ENCODE measurements at places on chromosomes 7 and 10.

DNA sequence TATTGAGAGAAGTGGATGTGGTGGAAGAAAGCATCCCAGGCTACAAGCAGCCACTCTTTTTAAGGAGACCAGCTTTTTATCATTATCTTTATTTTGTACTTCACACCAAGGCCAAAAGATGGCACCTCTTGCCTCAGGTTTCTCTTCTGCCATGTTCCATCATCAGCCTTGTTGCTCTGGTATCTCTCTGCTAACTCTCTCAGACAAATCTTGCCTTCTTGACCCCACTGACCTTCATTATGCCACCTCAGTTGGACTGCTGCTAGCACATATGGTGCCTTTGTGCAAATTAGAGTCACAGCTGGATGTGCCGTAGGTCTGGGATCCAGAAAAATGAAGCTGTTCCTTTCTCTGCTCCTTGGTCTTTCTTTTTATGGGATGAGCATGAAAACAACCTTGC is 47.1 kb upstream of the DYNC1I1 start:
- no peak for DNase-seq

DNA sequence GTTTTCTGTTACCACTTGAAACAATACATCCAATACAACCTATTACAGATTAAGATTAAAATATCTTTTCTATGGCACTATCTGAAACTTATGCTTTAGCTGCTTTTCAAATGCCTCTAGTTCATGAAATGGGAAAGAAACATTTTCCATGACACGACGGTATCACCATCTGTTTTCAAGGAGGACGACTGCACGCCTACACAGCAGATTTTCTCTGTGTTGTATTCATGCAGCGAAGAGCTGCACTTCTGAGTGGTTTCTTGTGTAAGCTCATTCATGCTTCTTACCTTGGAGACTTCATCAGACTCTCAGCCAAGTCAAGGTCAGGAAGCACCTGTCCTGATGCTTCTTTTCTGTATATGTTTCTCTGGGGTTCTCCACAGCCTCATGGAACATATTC is 179.2 kb downstream of the DYNC1I1 start:
- no peak for DNase-seq

DNA sequence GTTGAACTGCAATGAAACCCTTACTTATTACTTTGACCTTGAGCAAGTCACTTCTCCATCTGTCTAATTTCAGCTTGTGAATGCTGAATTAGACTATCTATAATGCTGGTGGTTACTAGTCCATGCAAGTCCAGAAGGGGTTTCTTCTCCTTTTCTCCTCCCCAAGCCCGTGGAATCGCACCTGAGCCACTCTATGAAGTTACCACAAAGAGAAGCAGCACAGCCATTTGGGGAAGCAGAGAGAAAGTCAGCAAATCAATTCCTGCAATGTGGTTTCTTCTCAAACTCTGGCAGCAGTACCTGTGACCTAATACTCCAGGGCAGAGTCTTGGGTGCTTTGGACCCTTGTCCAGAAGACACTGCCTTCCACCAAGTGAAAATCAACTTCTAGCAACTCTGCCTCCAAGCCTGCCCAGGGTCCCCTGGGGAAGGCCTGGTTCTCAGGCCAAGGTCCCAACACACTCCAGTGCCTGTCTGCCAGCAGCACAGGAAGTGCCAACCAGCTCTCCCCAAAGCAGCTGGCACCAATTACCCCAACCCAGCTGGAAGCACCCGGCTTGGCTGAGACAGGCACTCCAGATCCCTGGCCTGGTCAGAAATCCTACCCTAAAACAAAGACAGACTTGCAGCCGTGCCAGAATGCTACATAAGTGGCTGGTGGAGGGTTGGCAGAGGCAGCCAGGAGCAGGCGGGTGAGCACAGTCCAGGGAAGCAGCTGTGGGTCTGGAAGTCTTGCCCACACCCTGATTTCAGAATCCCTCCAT is 200.3 kb downstream of the LSM5 start:
- no peak for DNase-seq

- no peak for DNase-seq
These were observed 255.3 kb downstream of the INHBA start for GRCh38 chr7:41447450-41448042.

DNA sequence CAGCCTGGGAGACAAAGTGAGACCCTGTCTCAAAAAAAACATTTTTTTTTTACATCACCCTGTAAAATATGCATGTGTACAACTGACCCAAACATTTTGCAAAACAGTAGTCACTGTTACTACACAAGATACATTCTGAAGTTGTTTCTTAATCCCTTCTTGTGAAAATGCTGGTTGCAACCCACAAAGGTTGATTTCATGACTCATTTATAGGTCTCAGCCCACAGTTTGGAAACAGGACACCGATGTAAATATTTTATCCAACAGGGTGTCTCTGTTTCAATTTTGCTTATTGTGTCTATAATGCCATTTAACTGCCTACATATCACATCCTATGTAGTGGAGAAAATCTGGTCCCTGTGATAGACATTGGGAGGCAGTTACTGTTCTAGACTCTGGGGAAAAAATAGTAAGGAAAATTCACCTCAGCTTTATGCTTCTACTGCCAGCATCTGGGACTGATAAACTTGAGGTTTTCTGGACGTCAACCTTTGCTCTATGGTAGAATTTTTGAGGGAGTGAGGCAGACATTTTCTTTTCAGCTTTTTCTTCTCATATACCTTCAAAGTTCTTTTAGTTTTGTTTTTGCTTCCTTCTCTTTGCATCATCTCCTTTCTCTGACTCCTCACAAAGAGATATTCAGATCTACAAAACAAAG is 1.6 kb upstream of the RAB19 start:
- no peak for DNase-seq

GRCh38 chr10:59719374-59719773 is 9.7 kb upstream of the SLC16A9 start:
- DNase-seq = no peak

DNA sequence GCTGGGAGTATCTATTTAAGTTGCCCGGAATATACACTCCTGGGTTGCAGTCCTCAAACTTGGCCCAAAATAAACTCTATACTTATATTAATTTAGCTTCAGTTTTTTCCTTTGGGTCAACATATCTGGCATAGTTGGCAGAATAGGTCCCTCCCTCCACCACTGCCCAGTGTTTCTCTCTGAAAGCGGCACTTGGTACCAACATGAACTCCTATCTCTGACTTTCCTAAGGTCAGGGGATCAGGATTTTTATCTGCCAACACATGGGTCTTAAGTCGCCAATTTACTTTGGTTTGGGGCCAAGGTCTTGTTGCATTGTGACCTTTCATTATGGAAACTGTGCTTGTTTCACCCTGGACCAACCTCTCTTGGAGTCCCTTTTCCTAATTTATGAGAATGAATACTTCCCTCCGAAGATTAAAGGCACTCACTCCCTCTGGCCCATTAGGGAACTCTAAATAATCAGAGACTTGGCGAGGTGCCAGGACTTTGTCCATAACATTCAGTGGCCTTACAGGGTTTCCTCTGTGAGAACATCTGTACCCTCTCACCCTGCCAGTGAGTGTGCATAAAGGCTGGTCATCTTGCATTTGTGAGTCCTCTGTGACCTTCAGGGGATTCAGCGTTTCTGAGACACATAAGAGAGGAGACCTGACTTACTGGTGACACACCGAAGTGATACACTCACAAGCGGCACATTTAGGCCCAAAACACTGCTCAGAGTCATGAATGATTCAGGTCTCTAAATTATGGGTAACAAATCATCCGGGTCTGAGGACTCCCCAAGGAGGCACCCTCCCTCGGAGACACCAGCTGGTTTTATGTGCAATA is 19.7 kb upstream of the FKBP9 start:
- DNase-seq = no peak

DNA sequence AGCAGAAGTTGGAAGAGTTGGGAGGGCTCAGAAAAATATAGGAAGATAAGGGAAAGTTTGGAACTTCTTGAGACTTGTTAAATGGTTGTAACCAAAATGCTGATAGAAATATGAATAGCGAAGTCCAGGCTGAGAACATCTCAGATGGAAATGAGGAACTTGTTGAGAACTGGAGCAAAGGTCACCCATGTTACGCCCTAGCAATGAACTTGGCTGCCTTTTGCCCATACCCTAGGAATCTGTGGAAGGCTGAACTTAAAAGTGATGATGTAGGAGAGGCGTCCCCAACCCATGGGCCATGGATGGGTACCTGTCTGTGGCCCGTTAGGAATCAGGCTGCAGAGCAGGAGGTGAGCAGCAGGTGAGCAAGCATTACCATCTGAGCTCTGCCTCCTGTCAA is 347.8 kb downstream of the ARL4A start:
- no peak for DNase-seq

GRCh38 chr10:15558136-15558535 is 161.6 kb downstream of the ITGA8 start:
- DNase-seq = no peak

DNA sequence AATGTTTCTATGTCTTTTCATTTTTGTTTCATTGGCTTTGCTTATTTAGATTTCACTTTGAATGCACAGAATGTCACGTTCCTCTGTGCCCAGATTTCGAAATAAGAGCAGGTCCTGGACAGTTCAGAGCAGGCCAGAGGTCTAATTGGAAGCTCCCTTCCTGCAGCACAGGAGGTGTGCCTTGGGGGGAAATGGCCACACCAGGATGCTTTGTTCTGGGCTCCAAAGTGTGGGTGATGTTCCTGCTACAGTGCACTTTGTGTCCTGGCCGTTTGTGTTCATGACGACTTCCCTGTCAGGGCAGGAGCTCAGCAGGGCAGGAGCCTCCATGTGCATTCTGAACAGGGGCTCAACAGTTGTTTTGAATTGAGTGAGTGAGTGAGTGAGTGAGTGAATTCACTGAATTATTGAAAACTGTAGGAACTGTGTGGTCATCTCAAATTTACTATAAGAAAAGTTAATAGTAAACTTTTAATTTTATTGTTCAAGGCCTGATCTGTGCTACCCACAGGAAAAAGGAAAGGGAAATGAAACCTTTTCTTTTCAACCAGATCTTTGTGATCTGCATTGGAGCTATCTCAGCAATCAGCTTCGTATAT is 109.5 kb upstream of the GJD4 start:
- no peak for DNase-seq

Data from NCI-H460 (cell line).